ENCODE measurements at places on chromosomes 2 and 18. TPM values are rescaled to one million over a fixed set of nuclear protein-coding genes. Genes with fewer than 3 reads are reported as not detected.

Gene SSB
- 161 TPM for polyA plus RNA-seq

Gene EPHA4
- 28.3 TPM for polyA plus RNA-seq

Gene PTPRN
- polyA plus RNA-seq: 0.30 TPM

Gene C2orf80
- polyA plus RNA-seq: not detected

Gene PXDN
- 184 TPM for polyA plus RNA-seq

Gene SULT1C2
- polyA plus RNA-seq: 23.3 TPM

Gene CD28
- polyA plus RNA-seq: 3.2 TPM

Gene GPAT2
- polyA plus RNA-seq: 6.0 TPM

Gene TSHZ1
- 30.1 TPM for polyA plus RNA-seq

Gene SULT6B1
- polyA plus RNA-seq: not detected

Gene DNAH6
- 4.6 TPM for polyA plus RNA-seq

Gene CYTIP
- 1.9 TPM for polyA plus RNA-seq
